NCI-H1092 treated with DMSO at 0.1 percent for 48 hours (cell line): ENCODE measurements at places on chromosomes 6 and 20.

DNA sequence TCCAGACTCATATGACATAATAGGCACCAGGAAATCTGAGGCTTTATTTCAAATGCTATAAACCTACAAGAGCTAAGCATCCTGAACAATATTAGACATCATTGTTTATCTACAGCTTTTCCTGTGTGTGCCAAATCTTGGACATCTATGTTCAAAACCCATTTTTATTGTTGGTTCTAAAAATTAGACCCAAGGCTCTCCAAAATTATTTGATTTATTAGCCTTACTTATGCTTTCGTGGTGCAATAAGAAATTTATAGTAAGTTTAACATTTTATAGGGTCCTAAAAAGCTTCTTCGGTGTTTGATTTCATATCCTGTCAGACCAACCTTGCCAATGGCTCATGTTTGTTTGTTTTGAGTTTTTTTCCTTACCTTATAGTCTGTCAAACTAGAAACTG is 1014.5 kb upstream of the MANEA start:
- DNase-seq: no peak

DNA sequence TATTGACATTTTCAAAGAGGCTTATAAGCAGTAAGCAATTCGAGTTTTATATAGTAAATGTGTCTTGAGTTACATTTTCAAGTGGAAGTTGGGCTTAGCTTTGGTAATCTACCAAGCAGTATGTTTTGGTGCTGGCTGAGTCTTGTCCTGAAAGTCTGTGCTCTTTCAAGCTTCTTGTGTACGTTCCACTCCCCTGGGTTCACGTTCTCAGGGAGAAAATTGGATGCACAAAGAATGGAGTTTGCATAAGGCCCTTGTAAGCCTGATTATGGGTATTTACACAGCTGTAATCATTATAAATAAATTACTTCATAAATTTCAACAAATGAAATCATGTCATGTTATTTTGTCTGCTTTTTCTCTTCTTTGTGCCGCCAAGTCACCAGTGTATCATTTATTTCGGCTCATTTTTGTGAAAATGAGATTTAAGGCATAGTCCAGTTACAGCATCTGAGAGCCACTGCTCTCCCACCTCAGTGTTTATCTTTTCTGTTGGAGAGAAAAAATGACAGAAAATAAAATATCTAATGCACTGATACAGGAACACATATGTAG is 262.5 kb downstream of the BTBD3 start:
- peak; percentile 84 for DNase-seq

DNA sequence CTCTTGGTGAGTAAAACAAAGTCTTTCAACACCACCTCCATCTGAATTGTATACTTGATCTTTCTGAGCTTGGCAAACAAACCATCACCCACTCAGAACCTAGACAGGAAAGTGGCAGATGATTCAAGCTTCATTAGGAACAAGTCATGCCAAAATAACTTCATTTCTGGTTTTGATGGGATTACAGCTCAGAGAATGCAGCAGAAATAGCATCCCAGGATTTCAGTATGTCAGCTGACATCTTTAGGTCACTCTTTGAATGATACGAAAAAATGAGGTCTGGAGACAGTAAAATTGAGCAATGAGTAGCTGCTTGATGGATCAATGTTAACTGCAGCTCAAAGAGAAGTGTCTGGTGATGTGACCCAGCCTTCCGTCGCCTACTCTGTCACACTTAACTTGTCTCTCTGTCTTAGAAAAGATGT is 92.4 kb downstream of the GJA10 start:
- no peak for DNase-seq

GRCh38 chr6:163708466-163708865 is 293.9 kb downstream of the QKI start:
- DNase-seq: no peak

DNA sequence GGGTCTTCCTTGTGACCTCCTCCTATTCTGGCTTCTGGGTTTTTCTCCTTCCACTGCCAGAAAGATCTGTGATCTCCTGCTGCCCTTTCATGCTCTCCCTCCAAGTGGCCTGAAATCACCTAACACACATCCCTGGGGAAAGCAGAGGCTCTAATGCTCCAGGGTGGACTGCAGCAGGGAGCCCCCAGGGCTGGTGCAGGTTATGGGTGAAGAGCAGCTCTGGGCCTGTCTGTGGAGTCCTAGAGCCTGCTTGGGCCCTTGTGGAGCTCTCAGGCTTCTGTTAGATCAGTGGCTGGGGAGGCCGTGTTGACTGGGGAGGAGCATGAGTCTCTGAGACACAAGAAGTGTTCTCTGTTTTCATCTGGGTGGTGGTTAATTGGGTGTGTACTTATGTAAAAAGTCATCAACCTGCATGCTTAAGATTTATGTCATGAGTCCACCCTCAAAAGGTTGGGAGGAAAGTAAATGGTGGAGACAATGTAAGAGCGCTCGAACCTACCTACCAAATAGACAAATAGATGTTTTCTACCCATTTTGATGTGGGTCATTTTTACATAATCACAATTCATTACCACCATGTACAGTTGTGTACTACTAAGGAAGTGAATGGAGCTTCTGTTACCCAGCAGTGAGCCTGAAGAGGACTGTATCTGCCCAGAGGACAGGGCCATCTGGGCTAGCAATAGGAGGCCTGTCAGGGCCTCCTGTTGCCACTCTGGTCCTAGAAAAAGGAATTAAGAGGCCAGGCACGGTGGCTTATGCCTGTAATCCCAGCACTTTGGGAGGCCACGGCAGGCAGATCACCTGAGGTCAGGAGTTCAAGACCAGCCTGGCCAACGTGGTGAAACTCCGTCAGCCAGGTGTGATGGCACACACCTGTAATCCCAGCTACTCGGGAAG is 32.0 kb upstream of the RNF8 start:
- DNase-seq: no peak

- peak; percentile 91 for DNase-seq
These were observed 138.5 kb upstream of the SOX4 start for GRCh38 chr6:21455071-21455470.

GRCh38 chr20:63441136-63442099 is 31.0 kb downstream of the KCNQ2 start:
- no peak for DNase-seq

- no peak for DNase-seq
These were observed 38.1 kb downstream of the SYNE1 start for GRCh38 chr6:152598901-152599537.

DNA sequence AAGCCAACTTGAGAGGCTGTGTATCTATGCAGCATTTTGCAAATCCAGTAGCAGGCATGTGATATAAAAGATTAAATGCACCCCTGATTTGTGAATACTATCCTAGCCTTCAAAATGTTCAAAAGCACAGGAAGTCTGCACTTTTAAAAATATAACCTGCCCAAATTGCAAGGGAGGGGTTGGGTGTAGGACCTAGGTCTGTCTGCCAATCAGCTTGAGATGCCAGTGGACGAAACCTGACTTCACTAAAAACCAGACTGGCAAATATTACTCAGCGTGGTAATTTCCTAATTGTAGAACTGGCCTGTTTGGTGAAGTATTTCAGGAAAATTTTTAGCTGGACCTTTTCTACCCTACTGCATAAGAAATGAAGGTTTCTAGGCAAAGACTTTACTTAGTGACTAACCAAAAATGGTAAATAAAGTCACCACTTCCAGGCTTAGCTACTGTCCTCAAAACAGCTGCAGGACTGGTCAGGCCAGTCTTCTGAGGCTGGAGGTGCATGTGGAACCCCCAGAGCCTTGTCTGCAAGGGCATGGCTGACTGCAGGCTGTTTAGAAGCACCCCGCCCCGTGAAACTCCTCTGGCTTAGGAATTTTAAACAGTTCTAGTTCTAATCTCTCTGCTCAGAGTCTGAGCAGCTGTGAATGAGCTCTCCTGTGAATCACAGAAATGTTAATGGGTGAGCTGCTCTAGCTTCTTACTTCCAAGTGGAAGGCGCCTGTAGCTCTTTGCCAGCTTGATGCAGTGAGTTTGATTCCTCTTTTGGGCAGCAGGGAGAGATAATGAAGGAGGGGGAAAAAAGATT is 104.4 kb upstream of the ESR1 start:
- no peak for DNase-seq
